ENCODE measurements at places on chromosomes 16 and 17.

DNA sequence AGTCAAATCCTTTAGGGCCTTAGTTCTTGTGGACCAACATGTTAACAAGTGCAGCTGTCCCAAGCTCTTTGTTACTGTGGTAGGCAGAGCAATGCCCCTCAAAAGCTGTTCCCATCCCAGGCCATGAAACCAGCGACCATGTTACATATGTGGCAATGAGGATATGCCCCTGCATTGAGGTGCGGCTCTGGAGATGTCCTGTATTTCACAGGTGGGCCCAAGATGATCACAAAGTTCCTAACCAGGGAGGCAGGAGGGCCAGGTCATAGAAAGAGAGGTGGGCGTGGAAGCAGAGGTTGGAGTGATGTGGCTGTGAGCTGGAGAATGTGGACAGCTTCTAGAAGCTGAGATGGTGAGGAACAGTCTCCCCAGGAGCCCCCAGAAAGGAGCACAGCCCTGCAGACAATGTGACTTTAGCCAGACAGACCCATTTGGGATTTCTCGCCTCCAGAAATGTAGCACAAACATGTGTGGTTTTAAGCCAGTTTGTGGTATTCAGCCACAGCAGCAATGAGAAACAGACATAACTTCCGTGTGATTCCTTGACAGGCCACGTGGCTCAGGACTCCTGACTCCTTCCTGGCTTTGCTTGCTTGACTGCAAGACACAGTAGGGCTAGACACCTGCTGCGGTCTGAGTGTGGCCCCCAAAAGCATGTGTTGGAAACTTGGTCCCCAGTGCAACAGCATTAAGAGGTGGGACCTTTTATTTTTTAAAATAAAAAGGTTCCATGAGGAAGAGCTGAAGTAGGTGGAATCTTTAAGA is 778.3 kb downstream of the KCNJ18 start:
- peak; percentile 67 for DNase-seq

GRCh38 chr17:27741971-27742575 is 58.3 kb downstream of the NOS2 start:
- DNase-seq, result peak; percentile 64

GRCh38 chr16:72241008-72241407 is 69.1 kb upstream of the PMFBP1 start:
- DNase-seq, result no peak

DNA sequence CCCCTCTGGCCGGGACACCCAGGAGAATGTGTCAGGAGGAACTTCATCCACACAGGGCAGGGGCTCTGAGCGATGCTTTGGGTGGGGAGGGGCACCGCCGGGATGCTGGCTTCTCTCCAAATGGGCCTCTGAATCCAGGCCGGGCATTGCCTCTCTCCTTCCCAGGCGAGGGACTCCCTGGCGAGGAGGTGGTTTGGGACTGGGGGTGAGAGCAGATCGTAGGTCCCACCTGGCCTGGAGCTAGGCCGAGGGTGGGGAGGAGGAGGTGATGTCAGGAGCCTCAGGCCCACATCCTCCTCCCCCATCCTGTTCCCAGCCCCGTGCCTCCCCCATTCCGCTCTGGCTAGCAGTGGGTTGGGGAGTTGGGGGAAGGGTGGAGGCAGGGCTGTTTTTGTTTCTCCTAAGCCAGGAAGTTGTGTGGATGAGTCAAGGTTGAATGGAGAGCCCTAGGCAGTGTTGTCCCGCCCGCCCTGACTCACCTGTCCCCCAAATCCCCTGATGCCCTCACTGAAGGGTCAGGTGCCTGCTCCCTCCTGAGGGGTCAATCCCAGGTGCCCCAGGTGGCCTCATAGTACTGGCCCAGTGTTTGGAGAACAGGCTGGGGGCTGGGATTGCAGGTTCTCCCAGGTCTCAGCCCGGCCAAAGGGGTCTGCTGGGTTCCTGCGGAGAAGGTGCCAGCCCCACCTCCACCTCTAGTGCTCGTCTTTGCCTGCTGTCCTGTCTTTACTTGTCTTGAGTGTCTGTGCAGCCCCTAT is 2.8 kb downstream of the GRB7 start:
- DNase-seq, result no peak

GRCh38 chr16:4865231-4865860 is 18.1 kb downstream of the UBN1 start:
- DNase-seq, result no peak

DNA sequence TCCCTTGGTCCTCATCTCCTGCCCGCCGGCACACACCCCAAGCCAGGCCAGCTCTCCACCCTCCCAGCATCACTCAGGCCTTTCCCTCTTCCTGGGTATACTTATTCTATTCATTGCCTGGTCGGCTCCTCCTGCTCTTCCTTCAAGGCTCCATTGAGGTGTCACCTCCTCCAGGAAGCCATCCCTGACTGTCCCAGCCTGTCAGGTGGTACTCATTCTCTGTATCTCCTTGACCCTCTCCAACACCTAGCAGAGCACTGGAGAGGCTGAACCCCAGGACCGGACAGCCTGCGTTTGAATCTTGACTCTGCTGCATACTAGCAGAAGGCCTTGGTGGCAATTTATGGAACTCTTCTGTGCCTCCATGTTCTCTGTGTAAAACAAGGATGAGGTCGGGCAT is 428 bp upstream of the TNFRSF13B start:
- no peak for DNase-seq

DNA sequence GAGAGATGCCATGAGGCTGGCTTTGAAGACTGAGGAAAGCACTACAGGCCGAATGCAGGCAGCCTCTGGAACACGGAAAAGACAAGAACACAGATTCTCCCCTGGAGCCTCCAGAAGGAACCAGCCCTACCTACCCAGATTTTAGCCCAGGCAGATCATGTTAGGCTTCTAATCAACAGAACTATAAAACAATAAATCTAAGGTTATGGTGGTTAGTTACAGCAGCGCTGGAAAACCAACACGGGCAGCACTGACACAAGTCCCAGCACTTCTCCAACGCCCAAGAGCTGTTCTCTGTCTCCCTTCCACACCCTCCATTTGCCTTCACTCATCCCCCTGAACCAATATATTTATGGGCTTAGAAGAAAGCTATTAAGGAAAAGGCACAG is 7.5 kb downstream of the ANKRD11 start:
- no peak for DNase-seq

- DNase-seq, result no peak
These were observed 366.3 kb upstream of the HSBP1 start for GRCh38 chr16:83441517-83441916.

DNA sequence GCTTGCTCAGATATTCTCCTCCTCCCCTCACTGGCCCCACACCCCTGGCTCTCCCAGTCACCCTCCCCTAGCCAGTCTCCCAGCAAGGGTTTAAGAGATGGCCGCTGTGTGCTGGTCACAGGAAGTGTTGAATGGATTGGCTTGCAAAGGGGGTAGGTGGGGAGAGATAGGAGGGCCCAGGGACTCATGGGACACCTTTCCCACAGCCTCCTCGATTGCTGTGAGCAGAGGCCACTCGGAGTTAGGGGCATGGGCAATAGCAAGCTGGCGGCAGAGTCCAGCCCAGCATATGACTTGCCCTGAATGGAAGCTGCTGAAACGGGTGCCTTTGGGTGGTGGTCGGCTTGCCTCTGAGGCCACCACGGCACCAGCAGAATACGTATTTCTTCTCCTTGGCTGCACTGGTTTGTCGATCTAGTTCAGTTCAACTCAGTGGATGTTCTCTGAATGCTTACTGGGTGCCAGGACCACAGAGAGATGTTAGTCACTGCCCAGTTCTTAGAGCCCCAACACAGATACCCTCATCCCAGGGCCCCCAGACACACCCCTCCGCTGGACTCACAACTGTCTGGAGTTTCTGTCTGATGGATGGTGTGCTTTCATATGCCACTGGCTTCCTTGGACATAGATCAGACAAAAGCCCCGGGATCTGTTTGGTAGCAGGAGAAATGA is 6.0 kb downstream of the WFIKKN2 start:
- peak; percentile 74 for DNase-seq

DNA sequence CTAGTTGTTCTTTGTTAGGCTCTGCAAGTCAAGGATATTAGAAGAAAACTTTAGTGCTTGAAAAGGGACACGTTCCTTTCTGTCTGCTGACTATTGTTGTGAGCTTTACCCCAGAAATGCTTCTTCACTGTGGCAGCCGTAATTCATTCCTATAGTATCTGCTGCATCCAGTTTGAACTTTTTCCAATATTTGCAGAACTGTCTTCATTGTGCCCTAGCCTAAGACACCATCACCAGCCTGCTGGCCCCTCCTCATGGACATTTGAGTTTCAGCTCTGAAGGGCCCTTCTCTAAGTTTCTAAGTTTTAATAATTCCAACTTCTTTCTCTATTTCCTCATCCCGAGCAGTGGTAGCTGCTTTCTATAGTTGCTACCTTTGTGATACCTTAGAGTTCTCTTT is 91.7 kb downstream of the SLC39A11 start:
- no peak for DNase-seq

Measured in vagina (tissue), 2 donors.